CD4-positive, CD25-positive, alpha-beta regulatory T cell (primary cell): ENCODE measurements at places on chromosomes 6 and 20. TPM values are rescaled to one million over a fixed set of nuclear protein-coding genes. Genes with fewer than 3 reads are reported as not detected.

DNA sequence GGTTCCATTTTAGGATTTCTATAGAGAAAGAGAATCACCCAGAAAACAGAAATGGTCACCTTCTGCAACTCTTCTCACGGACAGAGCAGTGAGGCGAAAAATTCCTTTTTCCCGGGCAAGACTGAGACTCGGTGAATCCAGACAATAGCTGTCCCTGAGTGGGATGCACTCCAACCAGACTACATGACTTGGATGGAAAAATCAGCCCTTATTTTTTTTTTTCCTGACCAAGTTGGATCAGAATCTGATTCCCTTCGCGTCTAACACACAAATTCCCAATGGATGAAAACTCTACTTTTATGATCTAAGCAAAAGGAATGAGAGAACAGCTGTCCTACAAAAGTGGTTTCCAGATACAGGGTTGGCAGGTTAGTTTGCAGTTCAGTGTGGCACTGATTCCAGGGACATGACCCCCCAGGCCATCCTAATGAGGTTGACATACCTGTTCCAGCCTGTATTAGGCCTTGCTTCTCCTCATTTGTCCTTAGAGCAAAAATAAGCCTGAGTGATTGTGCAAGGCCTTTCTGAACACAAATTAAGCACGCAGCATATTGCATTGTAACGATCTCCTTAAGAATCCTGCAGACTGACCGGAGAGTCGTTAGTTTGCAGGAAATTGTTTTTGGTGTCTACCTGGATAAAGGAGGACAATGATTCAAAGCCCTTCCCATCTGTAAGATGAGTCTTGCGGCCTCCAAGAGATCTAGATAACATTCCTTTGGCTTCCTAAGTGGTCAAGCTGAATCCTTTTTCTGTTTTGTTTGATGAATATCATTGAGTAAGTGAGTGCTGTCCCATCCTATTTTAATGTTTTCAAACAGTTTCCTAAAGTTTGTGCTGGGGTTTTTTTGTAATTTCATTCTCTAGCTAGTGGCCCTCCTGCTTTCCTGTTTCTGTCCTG is 1.5 kb upstream of the NEDD9 start:
- DNase-seq = no peak

Gene WFDC5
- polyA plus RNA-seq = not detected

Gene GJA10
- polyA plus RNA-seq = not detected

- no peak for DNase-seq
These were observed 16.4 kb upstream of the MLN start for GRCh38 chr6:33820243-33820642.

DNA sequence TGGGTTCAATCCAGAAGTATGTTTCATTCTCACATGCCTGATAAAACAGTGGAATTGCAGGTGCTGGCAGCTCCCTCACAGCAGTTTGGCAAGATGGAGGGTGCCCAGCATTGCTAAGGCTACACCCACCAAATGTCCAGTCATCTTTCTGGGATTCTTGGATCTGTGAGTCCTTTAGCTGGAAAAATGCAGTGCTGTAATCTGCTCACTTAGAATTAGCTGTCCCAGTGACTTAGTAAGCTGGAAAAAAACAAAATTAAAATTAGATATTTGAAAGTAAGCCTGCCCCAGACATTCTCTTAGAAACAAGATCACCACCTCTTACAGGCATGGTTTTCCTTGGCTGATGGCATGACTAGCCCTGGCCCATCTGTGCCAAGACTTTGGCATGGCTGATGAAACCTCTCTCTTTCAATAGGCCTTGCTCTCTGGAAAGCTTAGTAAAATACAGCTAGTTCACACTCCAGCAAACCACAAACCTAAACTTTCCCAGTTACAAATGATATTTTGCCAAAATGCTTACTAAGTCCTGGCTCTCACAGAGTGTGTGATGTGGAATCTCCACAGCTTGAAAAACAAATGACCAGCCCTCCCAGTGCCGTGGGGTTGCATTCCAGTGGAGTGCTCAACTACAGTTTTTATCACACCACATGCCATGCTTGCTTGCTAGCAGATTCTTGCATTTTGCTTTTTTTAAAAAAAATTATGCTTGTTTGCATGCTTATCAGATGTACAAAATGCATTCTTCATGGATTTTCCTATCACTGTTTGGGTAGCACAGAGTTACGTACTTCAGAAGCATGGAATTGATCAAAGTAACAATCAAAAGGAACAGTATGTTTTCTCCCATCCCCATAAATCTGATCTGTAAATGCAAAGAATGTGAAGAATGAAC is 261.5 kb downstream of the EYA4 start:
- no peak for DNase-seq

Gene PRL
- 0.13 TPM for polyA plus RNA-seq

DNA sequence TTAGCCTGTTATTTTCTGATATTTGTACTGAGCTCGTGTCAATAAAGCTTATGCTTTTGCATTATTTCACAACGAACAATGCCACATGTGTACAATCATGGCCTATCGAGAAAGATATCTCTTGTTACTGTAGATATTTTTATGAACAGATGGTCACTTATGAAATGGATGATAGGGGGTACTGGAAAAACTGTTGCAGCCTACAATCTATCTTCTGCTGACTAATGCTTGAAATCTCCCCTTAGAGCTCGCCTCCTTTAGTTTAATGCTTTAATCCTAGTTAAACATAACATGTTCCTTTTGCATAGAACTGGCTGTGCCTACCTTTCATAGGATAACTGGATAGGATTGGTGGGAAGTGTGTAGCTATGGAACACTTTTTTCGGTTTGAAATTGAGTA is 296.2 kb downstream of the FARS2 start:
- no peak for DNase-seq

- no peak for DNase-seq
These were observed 167.4 kb upstream of the THBS2 start for GRCh38 chr6:169420912-169421543.

- no peak for DNase-seq
These were observed 43.7 kb downstream of the ARHGAP40 start for GRCh38 chr20:38645351-38645750.

Gene ANKRD66
- not detected for polyA plus RNA-seq

DNA sequence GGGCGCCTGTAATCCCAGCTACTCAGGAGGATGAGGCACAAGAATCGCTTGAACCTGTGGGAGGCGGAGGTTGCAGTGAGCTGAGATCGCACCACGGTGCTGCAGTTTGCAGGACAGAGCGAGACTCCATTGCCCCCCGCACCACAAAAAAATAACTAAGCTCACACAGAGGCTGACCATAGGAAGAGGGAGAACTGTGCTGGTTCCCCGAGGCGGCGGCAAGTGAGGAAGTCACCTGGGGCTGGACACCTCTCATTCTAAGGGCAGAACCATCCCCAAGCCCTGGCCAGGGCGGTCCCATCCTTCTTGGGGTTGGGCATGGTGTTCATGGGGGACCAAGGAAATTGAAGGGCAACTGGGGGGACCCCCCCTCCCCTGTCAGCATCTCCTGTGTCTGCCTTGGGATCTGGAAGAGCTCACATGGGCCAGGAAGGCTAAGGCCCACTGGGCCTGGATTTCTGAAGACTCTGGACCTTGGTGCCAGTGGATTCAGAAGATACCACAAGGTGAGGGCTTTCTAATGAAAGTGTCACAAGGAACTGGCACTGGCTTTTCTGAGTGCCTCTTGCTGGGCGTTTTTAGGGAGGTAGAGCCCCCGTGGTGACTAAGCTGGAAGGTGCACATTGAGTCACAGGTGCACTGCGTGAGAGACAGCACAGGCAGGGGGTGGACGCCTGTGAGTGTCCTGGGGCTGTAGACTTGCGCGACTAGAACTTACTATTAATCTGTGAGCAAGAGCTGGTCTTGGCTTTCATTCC is 11.5 kb downstream of the IRF4 start:
- no peak for DNase-seq

- DNase-seq = no peak
These were observed 38.4 kb upstream of the SLC22A16 start for GRCh38 chr6:110514818-110515217.

Gene CGA
- polyA plus RNA-seq = not detected

DNA sequence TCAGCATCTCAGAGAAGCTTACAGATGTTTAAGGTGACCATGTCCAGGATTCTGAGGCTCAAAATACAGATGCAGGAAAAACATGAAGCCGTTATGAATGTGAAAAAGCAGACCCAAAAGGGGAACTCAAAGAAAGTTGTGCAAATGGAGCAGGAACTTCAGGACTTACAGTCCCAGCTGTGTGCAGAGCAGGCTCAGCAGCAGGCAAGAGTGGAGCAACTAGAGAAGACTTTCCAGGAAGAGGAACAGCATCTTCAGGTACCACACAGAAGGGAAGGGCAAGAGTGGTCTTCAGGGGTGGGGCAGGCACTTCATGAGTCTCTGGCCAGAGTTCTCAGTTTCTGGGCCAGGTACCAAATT is 15.2 kb downstream of the RNF8 start:
- DNase-seq = no peak

Gene TRIM27
- 46.2 TPM for polyA plus RNA-seq
